Pulmonary artery endothelial cell (primary cell): ENCODE measurements at places on chromosomes 4 and X. TPM values are rescaled to one million over a fixed set of nuclear protein-coding genes. Genes with fewer than 3 reads are reported as not detected.

CCNB3 gene
- 0.18 and 0.20 TPM in 2 replicates for total RNA-seq

AKAP14 gene
- total RNA-seq, result not detected in 2 replicates

SSX7 gene
- total RNA-seq, result not detected in 2 replicates

GASK1B gene
- total RNA-seq, result 84.3 and 114 TPM in 2 replicates

SSX1 gene
- total RNA-seq, result not detected in 2 replicates

DIPK2B gene
- total RNA-seq, result 3.6 and 3.7 TPM in 2 replicates

GAGE12J gene
- not detected in 2 replicates for total RNA-seq

ARMCX6 gene
- total RNA-seq, result 37.3 and 40.6 TPM in 2 replicates

GUCY1B1 gene
- 0.20 TPM in 1 of 2 replicates, not detected in the other for total RNA-seq

CRMP1 gene
- under 0.01 and 0.04 TPM in 2 replicates for total RNA-seq

DCAF12L1 gene
- 0.07 TPM in 1 of 2 replicates, not detected in the other for total RNA-seq

GNL3L gene
- 32.8 and 44.4 TPM in 2 replicates for total RNA-seq

OPN1LW gene
- total RNA-seq, result not detected in 2 replicates

TMEM47 gene
- 36.2 and 42.1 TPM in 2 replicates for total RNA-seq

SHROOM2 gene
- 5.1 and 6.9 TPM in 2 replicates for total RNA-seq

CXXC4 gene
- total RNA-seq, result under 0.01 and 0.04 TPM in 2 replicates

MAGEB1 gene
- total RNA-seq, result not detected in 2 replicates

TMPRSS11A gene
- not detected in 2 replicates for total RNA-seq

MAGEA4 gene
- not detected in 2 replicates for total RNA-seq

CCSER1 gene
- total RNA-seq, result 1.1 and 3.0 TPM in 2 replicates

BLOC1S4 gene
- total RNA-seq, result 10.2 and 16.9 TPM in 2 replicates

ADH7 gene
- total RNA-seq, result not detected in 2 replicates

CRLF2 gene
- not detected in 2 replicates for total RNA-seq

CYLC1 gene
- not detected in 2 replicates for total RNA-seq

ASB12 gene
- total RNA-seq, result not detected in 2 replicates

BEND2 gene
- not detected in 2 replicates for total RNA-seq

TMPRSS11E gene
- 0.04 TPM in 1 of 2 replicates, not detected in the other for total RNA-seq

AR gene
- total RNA-seq, result 5.2 and 11.4 TPM in 2 replicates

USP17L22 gene
- not detected in 2 replicates for total RNA-seq

NAP1L2 gene
- 0.73 and 2.4 TPM in 2 replicates for total RNA-seq

PPEF1 gene
- not detected in 2 replicates for total RNA-seq

GAB1 gene
- 7.3 and 16.5 TPM in 2 replicates for total RNA-seq

TLR3 gene
- 1.6 and 7.0 TPM in 2 replicates for total RNA-seq
